ENCODE measurements at places on chromosomes 1 and 21.

DNA sequence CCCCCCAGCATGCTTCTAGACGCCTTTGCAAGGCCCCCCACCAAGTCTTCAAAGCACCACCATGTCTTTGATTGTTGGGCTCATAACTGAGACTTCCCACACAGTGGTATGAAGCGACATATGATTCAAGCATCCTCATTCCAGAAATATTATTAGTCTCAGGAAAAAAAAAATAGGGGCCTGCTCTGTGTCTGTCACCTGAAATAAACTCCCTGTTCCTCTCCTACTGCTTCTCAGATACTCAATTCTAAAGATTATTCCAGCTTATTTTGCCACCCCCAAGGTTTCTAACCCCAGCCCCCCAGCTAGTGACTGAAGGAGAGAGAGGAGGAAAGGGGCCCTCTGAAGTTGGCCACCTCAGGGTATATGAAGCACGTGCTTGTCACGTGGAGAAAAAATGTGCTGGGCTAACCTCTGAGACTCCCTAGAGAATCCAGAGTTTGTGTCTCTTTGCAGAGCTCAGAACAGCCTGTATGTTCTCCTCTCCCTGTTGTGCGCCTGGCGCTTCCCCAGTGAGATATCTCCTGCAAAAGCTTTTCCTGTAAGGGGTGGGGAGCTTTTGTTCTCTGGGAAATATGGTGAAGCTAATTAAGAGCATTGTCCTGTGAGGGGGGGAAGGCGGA lies 35.9 kb upstream of the RASAL2 start:
- DNase-seq = no peak

DNA sequence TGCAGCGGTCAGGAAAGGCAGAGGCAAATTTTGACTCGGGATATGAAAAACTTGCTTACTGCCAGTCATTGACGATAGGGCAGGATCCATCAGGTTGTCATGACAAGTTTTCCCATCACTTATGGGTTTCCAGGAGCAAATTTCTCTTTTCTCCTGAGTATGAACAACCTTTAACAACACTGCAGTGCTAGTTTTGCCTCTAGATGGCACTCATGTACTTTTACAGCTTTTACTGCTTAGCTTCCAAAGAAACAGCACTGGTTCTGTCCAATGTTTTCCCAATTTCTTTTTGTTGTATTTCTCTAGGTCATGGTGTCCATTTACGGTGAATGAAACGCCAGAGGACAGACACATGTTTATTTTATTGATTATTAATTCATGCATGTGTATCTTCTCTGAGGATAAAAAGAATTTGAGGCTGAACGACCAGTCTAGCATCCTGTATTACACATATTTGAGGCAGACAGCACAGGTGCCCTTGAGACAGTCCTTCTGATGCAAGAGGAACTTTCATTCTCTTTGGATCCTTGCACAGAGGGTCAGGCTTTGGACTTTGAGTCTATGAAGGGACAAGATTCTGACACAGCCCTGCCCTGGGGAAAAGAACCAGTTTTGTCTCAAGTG lies 112.3 kb upstream of the TRABD2B start:
- no peak for DNase-seq

GRCh38 chr1:215710036-215710898 lies 143.2 kb downstream of the KCTD3 start:
- DNase-seq = no peak

DNA sequence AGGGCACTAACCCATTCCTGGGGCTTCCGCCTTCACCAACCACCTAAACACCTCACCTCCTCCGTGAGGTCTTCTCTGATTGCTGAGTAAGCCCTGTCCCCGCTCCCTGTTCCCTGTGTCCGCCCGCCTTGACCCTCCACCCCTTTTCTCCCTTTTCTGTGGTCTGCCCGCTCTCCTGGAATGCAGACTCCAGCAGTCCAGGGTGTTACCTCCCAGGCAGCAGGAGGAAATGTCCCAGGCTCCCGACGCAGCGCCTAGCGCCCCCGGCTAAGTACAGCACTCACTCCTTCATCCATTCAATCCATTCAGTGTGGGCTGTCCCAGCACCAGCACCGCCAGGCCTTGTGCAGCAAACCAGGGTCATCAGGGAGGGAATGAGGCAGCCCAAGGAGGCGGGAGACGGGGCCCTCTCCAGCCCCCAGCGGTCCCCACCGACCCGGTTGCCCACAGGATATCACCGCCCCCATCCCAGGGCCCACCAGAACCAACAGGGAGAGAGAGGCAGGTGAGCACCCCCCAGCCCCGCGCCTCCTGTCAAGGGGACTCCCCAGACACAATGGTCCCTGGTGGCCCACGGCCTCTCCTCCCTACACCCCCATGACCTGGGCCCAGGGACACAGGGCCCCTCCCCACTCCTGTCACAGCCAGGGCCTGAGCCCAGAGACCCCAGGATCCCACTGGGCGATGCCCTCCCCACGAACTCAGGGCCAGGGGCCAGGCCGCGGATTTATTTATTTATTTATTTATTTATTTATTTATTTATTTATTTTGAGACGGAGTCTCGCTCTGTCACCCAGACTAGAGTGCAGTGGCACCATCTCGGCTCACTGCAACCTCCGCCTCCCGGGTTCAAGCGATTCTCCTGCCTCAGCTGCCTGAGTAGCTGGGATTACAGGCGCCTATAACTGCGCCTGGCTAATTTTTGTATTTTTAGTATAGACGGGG lies 10.2 kb downstream of the TNFRSF14 start:
- DNase-seq = no peak

DNA sequence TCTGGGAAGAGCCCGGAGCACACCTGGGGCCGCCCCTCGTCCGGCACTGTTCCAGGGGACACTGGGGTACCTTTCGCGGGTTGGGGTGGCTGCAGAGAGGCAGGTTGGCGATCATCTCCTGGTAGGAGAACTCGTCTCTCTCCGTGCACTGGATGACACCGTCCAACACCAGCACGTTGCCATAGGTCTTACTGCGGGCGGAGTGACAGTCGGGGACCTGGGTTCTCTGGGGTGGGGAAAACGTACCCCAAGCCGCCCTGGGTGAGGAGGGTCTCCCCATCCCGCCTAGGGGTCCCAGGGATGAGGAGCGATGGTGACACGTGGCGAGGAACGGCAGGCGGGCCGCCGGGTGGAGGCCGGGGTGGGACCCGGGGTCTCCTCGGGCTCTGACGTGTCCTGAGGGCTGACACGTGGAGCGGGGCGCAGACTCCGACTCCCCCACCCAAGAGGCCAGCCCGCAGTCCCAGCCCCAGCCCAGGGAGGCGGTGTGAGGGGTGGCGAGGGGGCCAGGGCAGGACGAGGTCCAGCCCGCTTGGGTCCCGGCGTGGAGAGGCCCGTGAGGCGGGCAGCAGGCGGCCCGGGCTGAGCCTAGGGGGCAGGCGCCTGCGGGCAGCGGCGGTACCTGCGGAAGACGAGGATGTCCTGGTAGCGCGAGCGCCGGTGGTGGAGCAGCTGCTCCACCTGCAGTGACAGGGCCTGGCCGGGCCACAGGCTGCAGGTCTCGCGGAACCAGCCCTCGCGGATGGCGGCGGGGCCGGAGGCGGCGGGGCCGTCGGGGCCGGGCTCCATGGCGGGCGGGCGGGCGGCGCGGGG lies 457 bp downstream of the SRM start:
- DNase-seq = no peak

GRCh38 chr1:205449750-205450443 lies 5.9 kb downstream of the BLACAT1 start:
- DNase-seq = peak; percentile 17

GRCh38 chr1:220804202-220804586 lies 17.5 kb downstream of the MTARC1 start:
- no peak for DNase-seq

GRCh38 chr21:30818837-30819610 lies 6.0 kb upstream of the KRTAP8-1 start:
- DNase-seq = no peak

- no peak for DNase-seq
Measured at GRCh38 chr21:25459993-25460392, 147.3 kb downstream of the MRPL39 start.

DNA sequence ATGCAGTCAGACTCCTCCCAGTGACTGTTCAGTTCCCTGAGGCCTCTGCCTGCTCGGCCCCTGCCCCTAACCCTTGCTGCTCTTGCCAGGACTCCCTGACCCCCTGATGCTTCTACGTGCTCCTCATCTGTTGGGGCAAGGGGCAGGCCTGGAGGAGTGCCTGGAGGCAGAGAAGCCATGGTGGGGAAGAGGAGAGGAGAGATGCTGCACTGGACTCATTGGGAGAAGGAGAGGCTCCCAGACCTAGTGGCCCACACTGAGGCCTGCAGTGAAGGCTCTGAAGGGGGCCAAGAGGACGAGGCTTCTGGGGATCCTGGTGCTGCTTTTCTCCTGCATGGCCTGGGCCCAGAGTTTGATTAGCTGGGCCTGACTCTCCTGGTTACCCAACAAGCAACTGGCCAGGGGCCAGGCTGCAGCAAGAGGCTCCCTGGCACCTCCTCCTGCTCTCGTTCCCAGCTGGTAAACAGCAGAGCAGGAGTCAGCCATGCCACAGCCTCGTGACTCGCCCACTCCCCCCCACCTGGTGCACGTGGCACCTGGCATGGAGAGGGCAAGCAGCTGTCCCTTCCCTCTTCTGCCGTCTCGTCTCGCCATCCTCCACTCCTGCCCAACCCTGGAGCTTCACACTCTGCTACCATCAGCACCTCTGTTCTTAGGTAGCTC lies 847 bp upstream of the RORC start:
- no peak for DNase-seq

- no peak for DNase-seq
Measured at GRCh38 chr1:31667065-31667785, 22.5 kb upstream of the PEF1 start.

DNA sequence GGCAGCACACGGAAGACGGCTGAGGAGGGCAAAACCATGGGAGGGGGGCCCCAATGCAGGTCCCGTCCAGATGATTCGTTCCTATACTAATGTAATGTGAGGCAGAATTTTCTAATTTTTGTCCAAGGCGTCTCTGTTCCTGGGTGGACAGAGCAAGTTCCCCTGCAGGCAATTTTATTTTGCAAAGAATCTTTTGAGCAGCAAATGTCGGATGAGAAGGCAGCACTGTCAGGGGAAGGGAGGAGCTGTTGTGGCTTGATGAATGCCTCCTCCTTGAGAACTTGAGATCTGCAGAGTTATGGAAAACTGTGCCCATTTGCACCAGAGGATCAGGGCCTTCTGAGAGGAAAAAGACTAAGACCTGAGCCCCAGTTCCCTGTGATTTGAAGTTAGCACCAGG lies 17.3 kb downstream of the SLC1A7 start:
- no peak for DNase-seq

GRCh38 chr1:1264868-1265272 lies 8.8 kb downstream of the UBE2J2 start:
- DNase-seq = no peak

DNA sequence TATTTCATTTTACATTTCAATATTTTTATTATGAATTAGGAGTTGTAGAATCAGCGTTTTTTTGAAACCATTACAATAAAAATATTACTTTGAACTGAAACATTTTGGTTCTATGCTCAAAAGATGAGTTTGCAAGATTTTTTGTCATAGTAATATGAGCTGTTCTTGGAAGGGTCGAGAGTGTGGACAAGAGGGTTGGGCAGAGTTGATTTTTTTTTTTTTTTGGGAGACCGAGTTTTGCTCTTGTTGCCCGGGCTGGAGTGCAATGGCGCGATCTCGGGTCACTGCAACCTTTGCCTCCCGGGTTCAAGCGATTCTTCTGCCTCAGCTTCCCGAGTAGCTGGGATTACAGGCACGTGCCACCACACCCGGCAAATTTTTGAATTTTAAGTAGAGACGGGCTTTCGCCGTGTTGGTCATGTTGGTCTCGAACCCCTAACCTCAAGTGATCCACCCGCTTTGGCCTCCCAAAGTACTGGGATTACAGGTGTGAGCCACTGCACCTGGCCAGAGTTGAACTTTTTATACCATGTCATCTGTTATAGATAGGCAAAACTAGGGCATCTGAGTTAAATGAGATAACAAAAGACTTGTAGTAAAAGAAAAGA lies 3.3 kb downstream of the CACYBP start:
- no peak for DNase-seq

- DNase-seq = no peak
Measured at GRCh38 chr1:190476806-190477205, 858 bp downstream of the BRINP3 start.

- DNase-seq = no peak
Measured at GRCh38 chr1:171783816-171784530, 2.5 kb downstream of the METTL13 start.

DNA sequence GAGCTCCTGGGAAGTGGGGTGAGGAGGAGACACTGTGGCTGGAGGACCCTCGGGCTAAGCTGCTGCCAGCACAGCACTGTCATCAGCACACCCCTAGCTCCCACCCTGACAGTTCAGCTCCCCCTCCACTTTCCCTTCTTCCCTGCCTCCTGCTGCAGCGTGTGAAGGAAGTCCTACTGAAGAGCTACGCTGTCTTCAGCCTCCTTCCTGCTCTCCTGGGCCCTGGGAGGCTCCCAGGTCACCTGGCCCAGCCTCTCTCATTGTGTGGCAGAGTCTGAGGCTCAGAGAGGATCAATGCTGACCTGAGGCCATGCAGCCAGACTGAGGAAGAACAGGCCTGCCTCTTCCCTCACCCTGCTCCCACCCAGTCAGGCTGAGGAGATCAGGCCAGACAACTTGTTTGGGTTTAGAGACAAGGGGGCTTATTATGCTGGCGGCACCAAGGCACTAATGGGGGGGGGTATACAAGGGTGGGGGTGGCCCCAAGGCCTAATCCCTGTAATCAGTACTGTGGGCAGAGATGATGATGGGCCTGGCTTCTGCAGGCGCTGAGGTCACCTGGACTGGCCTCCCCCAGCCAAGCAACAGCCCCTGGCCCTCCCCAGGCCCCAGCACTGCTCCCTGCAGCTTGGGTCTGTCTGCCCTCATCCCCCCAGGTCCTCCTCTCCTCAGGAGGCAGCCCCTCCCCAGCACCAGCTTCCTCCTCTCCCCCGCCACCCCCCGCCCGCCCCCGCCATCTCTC lies 9.1 kb downstream of the NES start:
- no peak for DNase-seq

- DNase-seq = no peak
Measured at GRCh38 chr1:37515185-37516034, 844 bp upstream of the MEAF6 start.

GRCh38 chr1:85061711-85062424 lies 13.6 kb upstream of the MCOLN3 start:
- DNase-seq = peak; percentile 49

GRCh38 chr1:173255214-173255813 lies 48.2 kb upstream of the TNFSF4 start:
- no peak for DNase-seq
